CD4-positive, alpha-beta T cell (primary cell): ENCODE measurements at places on chromosomes 1 and 21. TPM values are rescaled to one million over a fixed set of nuclear protein-coding genes. Genes with fewer than 3 reads are reported as not detected.

DNA sequence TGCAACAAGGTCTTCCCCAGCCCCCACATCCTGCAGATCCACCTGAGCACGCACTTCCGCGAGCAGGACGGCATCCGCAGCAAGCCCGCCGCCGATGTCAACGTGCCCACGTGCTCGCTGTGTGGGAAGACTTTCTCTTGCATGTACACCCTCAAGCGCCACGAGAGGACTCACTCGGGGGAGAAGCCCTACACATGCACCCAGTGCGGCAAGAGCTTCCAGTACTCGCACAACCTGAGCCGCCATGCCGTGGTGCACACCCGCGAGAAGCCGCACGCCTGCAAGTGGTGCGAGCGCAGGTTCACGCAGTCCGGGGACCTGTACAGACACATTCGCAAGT, 3.8 kb downstream of the ZBTB18 start:
- DNase-seq = no peak
- H3K27me3 ChIP-seq = no peaks in the 10 kb centered on the region
- peaks cover 24% of the 10 kb centered on the region for H3K4me1 ChIP-seq
- no peak overlapping the region for H3K4me3 ChIP-seq

- H3K4me1 ChIP-seq = no peaks in the 10 kb centered on the region
- no peaks in the 10 kb centered on the region for H3K27me3 ChIP-seq
- H3K4me3 ChIP-seq = no peak overlapping the region
- no peaks in the 10 kb centered on the region for H3K36me3 ChIP-seq
- no peak for DNase-seq
These were observed 248.0 kb upstream of the RGS18 start for GRCh38 chr1:191910245-191910644.

DNA sequence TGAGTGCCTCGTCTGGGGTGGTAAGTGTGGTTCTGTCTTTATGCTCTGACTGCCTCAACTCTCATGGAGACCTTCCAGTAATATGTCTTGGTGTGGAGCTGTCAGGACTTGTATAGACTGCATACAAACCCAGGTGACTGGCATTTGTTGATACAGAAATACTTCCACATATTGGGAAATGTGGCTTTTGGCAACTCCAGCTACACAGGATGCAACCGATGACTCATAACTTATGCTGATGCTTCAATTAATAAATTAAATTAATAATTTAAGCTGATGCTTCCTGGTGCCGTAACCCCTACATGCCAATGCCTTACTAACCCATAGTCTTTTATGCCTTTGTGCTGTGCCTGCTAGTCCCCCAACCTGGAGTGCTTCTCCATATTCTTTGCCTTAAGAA, 72.3 kb upstream of the ARTN start:
- DNase-seq = no peak
- peaks cover 11% of the 10 kb centered on the region for H3K36me3 ChIP-seq
- H3K4me1 ChIP-seq = no peaks in the 10 kb centered on the region
- H3K4me3 ChIP-seq = no peak overlapping the region

DNA sequence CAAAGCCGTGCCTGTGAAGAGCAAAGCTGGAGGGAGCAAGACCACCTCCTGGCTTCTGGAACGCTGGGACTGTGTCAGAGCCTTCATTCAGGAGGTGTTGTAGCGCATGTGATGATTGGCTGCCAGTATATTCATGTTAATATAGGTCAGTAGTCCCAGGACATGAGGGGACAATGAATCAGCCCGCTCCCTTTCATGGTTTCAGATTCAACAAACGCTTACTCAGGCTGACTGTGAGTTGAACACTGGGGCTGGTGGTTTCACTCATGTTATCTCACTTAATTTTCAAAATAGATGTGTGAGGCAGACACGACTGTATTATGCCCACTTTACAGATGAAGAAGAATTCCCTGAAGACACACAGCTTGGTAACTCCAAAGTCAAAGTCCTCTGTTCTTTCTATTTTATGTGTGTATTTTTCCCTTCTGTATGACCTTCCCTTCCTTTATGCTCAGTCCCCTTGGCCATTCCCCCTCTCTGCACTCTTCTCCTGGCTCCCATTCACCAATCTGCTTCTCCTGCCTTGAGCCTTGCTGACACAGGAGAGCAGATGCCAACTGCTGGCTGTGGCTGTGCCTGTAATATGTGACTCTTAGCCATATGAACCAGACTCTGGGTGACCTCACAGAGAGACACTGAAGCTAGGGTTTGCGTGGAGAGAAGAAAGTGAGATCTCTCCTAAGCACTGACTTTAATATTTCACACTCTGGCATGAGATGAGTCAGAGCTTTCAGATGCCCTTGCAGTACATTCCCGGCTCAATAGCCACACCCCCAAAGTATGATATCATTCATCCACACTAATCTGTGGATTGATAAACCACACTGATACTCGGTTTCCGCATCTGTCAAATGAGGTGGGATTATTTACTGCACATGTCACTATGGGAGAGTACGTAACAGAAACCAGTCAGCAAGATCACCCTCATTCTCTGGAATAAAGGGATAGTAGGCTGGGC, 31.4 kb upstream of the KIRREL1 start:
- no peak overlapping the region for H3K27ac ChIP-seq
- DNase-seq = no peak
- H3K4me1 ChIP-seq = no peaks in the 10 kb centered on the region
- no peaks in the 10 kb centered on the region for H3K27me3 ChIP-seq
- H3K36me3 ChIP-seq = no peaks in the 10 kb centered on the region
- no peak overlapping the region for H3K4me3 ChIP-seq

- H3K4me1 ChIP-seq = no peaks in the 10 kb centered on the region
- peaks cover 36% of the 10 kb centered on the region for H3K27me3 ChIP-seq
- DNase-seq = no peak
- H3K36me3 ChIP-seq = no peaks in the 10 kb centered on the region
These were observed 23.5 kb downstream of the ERG start for GRCh38 chr21:38474796-38475195.

- H3K27me3 ChIP-seq = no peaks in the 10 kb centered on the region
- no peak overlapping the region for H3K4me3 ChIP-seq
- no peaks in the 10 kb centered on the region for H3K36me3 ChIP-seq
- peak; percentile 47 for DNase-seq
- peaks cover 7% of the 10 kb centered on the region for H3K4me1 ChIP-seq
These were observed 1.9 kb downstream of the FTCD start for GRCh38 chr21:46153247-46154154.

GRCh38 chr1:202590126-202590525, 120.1 kb downstream of the SYT2 start:
- H3K27ac ChIP-seq = no peak overlapping the region
- H3K27me3 ChIP-seq = no peaks in the 10 kb centered on the region
- H3K4me3 ChIP-seq = no peak overlapping the region

GRCh38 chr1:199226163-199226562, 587.3 kb downstream of the PTPRC start:
- H3K4me3 ChIP-seq = no peak overlapping the region
- no peaks in the 10 kb centered on the region for H3K36me3 ChIP-seq
- no peaks in the 10 kb centered on the region for H3K27me3 ChIP-seq
- H3K27ac ChIP-seq = no peak overlapping the region

DNA sequence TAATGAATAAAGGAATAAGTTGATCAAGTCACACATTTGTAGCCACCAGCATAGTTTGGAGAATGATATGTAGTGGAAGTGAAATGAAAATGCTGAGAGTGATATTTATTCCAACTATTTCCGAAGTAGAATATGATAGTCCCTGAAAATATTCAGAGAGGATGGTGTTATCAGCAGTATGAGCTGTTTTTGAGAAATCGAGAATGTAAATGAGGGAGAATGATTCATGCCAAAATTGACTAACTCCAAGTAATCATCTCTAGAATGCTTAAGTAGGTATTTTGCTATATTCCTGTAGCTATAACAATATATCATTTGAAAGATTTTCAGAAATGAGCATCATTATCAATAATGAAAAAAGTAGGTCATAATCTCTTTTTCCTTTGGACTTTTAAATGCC, 178.9 kb downstream of the PDE4B start:
- H3K27me3 ChIP-seq = no peaks in the 10 kb centered on the region
- H3K36me3 ChIP-seq = no peaks in the 10 kb centered on the region
- no peak overlapping the region for H3K4me3 ChIP-seq

DNA sequence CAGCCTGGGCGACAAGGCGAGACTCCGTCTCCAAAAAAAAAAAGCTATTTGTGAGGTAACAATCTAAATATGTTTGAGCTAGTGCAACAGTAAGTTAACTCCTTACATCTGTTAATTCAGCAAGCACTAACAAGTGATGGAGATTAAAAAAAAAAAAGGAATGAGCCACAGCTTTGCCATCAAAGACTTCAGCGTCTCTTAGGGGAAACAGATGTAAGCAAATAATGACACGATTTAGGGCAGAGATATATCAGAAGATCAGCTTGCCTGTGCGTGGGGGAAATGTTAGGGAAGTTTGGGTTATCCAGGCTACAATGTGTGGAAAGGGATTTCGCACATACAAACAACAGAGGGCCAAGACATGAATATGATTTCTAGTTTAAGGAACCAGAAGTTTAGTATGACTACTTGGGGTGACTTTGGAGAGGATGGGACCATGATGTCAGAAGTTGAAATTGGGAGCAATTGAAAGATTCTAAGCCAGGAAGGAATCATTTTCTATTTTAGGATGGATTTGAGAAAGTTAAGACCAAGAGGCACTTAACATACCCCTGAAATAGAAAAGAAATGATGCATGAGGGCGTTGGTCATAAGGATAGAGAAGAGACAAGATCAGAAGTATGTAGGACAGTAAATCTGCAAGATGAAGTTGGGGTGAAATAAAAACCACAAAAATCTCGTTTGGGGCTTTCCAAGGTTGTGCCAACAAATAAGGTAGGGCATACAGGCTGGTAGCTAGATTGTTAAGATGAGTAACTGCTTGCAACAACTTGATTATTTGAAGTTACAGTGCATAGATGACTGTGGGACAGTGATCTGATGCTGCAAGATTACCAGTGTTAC, 2.4 kb upstream of the BRWD1 start:
- DNase-seq = no peak
- H3K4me1 ChIP-seq = peaks cover 26% of the 10 kb centered on the region
- no peak overlapping the region for H3K4me3 ChIP-seq
- no peak overlapping the region for H3K27ac ChIP-seq

- H3K36me3 ChIP-seq = no peaks in the 10 kb centered on the region
- no peak for DNase-seq
- peaks cover 7% of the 10 kb centered on the region for H3K4me1 ChIP-seq
These were observed 95.2 kb upstream of the TRABD2B start for GRCh38 chr1:48092401-48092800.

GRCh38 chr1:243642936-243643335, 207.1 kb downstream of the AKT3 start:
- H3K4me3 ChIP-seq = no peak overlapping the region
- H3K36me3 ChIP-seq = peaks cover 21% of the 10 kb centered on the region
- no peak for DNase-seq
- no peaks in the 10 kb centered on the region for H3K27me3 ChIP-seq

GRCh38 chr1:52906135-52906603, 15.4 kb downstream of the ECHDC2 start:
- DNase-seq = no peak
- no peaks in the 10 kb centered on the region for H3K27me3 ChIP-seq
- H3K4me3 ChIP-seq = no peak overlapping the region
- H3K27ac ChIP-seq = no peak overlapping the region
- no peaks in the 10 kb centered on the region for H3K4me1 ChIP-seq

DNA sequence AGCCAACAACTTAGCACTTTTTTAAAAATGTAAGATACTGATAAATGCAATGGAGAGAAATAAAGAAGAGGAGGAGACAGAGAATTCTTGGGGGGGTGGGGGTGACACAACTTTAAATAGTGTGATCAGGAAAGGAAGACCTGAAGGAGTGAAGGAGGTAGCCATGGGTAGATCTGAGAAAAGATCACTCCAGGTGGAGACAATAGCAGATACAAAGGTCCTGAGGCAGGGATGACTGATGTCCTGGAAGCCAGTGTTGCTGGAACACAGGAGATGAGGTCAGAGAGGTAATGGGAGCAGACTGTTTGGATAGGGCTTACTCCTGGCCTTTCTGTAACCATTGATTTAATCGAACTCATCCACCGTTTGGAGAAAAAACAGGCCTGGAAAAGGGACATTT, 24.6 kb upstream of the TRABD2B start:
- H3K36me3 ChIP-seq = no peaks in the 10 kb centered on the region
- no peaks in the 10 kb centered on the region for H3K27me3 ChIP-seq
- H3K27ac ChIP-seq = no peak overlapping the region
- no peaks in the 10 kb centered on the region for H3K4me1 ChIP-seq
- no peak for DNase-seq

DNA sequence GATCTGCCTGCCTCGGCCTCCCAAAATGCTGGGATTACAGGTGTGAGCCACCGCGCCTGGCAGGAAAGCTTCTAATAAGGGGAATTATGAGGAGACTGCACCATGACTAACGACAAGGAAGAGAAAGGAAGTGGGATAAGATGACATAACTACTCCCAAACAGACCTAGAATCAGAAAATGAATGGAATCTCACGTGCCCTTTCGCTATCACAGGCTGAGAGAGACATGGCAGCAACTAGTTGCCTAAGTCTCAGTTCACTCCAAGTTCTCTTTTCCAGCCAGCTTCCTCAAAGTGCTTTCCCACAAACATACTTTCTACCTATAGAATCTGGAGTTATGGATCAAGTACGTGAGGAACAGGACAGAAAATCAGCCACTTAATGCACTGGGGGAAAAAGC, 2.0 kb downstream of the PI4KB start:
- H3K4me3 ChIP-seq = no peak overlapping the region
- H3K36me3 ChIP-seq = peaks cover 46% of the 10 kb centered on the region
- H3K27ac ChIP-seq = no peak overlapping the region
- no peaks in the 10 kb centered on the region for H3K27me3 ChIP-seq

DNA sequence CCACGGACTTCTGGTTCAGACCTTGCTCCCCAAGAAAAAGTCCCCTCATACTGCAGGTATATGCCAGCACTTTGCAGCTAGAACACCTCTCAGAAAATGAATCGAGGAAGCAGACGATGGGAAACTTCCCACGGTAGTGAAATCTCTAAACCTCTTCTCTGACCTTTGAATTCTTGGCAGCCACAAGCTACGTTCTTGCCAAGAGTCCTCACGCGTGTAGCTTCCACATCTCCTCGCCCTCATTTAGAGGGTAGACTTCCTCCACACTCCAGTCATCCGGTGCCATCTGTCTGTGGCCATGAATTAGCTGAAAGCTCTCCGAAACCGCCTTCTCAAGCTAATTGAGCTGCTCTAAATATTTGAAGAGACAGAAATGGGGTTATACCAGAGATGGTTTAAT, 127.8 kb downstream of the RGS7 start:
- H3K4me3 ChIP-seq = no peak overlapping the region
- H3K4me1 ChIP-seq = no peaks in the 10 kb centered on the region
- DNase-seq = no peak
- no peaks in the 10 kb centered on the region for H3K36me3 ChIP-seq
- H3K27ac ChIP-seq = no peak overlapping the region

FCRLA gene
- not detected for total RNA-seq

FBXO2 gene
- total RNA-seq = 3.7 TPM

PTGER3 gene
- not detected for total RNA-seq

ARHGAP29 gene
- not detected for total RNA-seq

PCSK9 gene
- total RNA-seq = not detected

DMRTA2 gene
- total RNA-seq = not detected

MATN1 gene
- total RNA-seq = 2.7 TPM
